ENCODE measurements at places on chromosomes 7 and 10.

DNA sequence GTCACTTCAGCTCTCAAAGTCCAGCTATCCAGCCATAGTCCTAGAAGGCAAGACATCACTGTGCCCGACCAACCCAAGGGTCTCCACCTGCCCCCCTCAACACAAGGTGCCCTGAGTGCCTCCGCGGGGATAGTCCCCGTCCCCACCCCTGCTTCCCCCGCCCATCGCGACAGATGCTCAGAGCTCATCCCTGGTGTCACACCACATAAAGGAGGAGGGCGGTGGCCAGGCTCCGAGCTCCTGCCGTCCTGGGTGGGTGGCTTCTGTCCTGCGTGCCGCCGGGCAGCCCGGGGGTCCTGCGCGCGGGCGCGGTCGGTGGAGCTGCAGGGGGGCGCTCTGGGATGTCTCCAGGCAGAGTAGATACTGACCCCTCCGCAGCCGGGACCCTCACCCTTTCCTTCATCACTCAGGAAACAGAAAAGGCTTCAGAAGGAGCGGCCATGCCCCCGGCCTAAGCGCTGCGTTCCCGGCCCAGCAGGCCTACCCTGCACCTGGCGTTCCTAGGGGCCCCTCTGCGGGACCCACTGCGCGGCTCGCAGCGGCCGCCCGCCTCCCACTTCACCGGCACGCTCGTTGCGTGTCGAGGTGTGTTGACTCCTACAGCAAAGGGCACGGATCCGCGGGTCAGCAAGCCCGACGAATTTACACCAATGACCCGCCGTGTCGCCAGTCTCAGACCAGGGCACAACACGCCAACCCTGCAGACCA, 53.4 kb downstream of the ALOX5 start:
- DNase-seq: no peak

DNA sequence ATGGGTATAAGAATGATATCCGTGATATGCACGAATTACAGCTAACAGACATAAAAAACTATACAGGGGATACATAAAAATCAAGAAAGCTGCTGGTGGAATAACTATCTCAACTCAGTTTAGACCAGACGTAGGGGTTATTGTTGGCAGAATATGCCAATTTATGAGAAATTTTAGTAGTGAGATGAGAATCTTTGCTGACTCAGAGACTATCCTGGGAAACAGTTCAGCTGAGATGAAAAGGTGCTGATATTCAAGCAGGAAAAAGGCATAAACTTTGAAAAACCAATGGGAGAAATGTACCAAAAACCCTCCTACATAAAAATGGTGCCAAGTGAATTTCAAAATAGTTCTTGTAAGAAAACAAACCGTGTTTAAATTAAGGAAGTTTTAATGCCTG, 3.3 kb downstream of the MRPS33 start:
- no peak for DNase-seq

GRCh38 chr10:98456043-98456570, 9.4 kb upstream of the HPS1 start:
- DNase-seq: no peak

- no peak for DNase-seq
Observed at GRCh38 chr10:88026031-88026430, 162.6 kb downstream of the PTEN start.

DNA sequence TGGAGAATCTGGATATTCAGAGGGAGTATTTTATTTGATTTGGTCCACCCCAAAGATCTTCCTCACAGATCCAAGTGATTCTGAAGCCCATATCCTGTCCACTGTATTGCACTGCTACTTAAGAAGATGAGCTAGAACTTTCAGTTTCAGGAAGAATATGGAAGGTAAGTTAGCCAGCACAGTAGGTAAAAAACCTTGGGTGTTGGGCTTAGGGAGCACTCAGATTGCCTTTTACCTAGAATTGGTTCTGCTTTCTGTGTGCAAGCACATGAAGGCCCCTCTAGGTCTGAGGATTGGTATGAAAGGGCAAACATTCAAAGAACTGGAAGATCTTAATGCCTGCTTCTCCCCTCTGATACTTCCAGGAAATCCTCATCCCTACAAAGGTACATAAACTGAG, 146.7 kb upstream of the COL1A2 start:
- DNase-seq: no peak

GRCh38 chr7:148930335-148930734, 46.2 kb upstream of the EZH2 start:
- no peak for DNase-seq

DNA sequence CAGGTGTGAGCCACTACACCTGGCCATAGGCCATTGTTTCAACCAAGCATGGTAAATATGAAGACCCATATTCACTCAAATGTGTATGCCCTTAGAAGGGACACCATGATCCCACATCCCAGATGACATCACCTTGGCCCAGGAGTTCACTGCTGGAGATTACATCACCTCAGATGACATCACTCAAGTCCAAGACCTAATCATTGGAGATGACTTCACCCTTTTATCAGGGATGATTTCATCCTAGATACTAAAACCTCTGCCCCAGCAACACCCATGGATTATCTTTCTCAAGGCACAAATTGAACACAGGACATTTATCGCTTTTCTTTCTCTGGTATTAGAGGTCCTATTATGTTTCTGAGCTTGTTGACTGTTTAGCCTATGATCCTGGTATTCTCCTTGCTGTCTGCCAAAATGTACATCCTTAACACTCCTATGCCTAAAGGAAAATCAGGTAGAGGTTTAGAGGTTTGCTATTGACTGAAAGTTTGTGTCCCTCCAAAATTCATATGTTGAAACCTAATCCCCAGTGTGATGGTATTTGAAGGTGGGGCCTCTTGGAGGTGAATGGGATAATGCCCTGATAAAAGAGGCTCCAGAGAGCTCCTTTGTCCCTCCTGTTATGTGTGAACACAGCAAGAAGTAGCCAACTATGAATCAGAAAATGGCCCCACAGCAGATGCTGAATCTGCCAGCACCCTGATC, 9.8 kb upstream of the CYP2C18 start:
- no peak for DNase-seq

DNA sequence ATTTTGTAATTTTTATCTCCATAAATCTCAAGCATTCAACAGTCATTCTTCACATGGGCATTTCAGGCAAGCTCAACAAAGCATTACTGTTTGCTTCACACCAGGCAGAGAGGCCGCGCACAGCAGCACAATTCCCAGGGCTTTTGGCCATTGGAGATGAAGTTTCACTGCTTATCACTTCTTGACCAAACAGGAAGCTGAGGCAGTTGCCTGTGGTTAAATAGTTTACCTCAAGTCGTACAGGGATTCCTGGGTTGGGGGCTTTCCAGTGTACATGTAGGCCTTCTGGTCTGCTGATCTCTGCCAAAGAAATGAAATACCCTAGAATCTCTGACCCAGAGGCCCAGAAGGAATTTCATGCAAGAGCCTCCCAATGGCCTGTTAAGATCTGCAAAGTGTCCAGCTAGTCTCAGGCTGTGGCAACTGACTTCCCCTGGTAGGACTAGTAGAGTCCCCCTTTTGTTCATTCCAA, 11.2 kb upstream of the PRDX3 start:
- DNase-seq: no peak

- DNase-seq: no peak
Observed at GRCh38 chr7:28808796-28809533, 149.2 kb downstream of the TRIL start.

DNA sequence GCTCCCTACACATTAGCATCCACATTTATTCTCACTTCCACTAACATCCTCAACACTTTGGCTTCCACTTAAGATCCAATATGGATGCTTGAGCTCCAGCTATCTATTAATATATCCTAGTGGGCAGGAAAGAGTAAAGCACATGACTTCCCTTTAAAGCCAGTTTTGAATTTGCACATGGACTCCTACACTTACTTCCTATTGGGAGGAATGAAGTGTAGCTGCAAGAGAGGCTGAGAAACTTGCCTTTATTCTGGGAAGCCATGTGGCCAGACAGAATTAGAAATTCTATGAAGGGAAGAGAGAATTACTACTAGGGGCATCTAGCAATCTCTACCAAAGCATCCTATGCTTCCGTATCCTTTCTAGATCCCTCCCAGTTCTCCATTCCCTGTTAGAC, 3.0 kb upstream of the TSPAN14 start:
- no peak for DNase-seq

- DNase-seq: no peak
Observed at GRCh38 chr10:61814160-61814559, 87.3 kb upstream of the ARID5B start.

- no peak for DNase-seq
Observed at GRCh38 chr10:93131986-93132385, 58.3 kb downstream of the CYP26A1 start.

DNA sequence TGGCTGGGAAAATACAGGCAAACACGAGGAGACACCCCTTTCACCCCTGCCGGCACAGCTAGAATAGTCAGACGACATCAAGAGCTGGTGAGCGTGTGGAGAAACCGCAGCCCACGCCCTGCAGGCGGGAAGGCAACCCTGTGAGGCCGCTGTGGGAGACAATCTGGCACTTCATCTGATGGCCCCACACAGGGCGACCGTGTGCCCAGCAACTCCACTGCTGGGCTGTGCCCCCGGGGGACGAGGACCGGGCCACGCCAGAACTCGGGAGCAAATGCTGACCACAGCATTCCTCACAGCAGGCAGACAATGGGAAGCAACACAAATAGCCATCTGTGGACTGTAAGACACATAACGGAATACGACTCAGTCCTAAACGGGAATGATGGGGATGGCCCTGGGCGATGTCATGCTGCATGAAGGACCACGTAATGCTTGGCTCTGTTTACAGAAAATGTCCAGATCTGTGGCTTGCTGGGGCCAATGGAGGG, 58.9 kb downstream of the CFAP46 start:
- DNase-seq: no peak

GRCh38 chr10:96337106-96337505, 21.7 kb downstream of the OPALIN start:
- no peak for DNase-seq

DNA sequence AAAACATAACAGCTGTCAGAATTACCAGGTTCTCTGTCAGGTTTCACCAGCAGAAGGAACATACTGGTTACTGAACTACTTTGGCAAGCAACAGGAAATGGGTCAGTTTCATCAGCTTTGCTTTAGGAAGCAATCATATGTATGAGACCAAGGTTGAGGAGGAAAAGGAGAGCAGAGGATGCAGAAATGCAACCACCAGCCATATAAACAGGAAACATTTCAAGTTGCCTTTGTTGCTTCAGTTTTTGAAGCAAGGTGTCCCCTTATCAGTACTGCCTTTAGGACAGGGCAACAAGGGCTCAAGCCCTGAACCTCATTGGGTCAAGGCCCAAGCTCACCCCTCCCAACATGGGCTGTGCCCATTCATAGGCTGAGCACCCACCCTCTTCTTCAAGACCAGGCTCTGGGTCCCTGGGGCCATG, 10.2 kb downstream of the HIPK2 start:
- no peak for DNase-seq

DNA sequence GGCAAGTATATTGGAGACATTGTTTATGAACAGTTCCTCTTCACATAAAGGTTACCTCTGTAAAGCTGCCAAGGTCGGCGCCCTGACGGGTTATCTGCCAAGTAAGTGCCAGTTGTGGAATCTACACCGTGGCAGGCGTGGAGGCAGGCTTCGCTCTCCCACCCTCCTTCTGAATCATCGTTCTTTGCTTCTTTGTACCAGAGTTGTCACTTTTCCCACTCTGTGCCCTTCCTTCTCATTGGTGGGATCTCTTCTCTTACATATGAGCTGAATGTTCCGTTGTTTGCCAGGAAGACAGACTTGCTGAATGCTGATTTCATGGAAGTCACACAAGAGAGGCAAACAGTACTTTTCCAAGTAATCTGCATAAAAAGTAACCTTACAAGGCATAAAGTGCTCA, 40.6 kb upstream of the PTPRZ1 start:
- DNase-seq: no peak

DNA sequence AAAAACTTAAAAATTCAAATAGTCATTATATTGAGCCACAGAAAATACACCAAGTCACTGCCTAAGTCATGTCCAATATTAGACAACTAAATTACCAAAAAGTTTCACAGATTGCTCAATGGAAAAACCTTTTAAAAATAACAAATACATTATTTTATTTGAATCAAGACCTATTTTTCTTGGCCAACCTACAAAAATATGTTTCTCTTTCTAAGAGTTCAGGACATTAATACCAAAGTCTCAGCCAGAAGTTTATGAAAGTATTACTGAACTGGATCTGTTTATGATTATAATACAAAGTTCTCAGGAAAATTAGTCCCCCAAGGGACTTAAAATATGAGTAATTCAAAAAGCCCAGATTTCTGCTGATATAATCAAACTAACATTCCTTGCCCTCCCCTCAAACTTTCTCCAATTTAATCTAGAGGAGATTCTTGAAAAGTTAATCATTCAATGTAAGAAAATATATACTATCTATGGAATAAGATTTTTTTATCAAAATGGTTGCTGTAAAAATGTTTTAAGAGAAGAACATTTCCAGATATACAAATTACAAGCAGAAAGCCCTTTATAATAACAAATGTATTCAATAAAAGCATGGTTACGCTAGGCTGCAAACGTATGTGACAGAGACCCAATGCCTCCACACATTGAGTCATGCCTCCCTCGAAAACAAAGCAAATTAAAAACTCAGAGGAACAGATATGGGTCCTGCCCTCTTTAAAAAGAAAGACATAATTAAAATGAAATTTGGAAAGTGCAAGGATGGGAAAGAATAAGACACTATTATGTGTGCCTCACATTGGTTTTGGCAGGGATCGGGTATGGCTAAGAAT, 381.6 kb downstream of the PARD3 start:
- no peak for DNase-seq

GRCh38 chr7:137895301-137896221, 48.8 kb upstream of the DGKI start:
- no peak for DNase-seq

DNA sequence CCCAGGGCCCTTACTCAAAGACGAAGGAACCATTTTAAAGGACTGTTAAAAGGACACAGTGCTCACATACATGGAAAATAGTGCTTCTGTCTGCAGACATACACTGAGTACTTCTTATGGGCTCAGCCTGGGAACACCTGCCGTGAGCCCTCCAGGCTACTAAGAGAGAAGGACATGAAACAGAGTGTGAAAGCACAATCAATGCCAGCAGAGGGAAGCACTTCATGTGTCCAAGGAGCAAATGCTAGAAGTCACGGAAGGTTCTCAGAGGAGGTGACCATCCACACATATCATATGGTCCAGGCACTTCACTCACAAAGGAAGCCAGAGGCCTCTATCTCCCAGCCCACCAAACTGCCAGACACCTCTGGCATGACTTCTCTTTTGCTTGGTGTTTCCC, 15.5 kb downstream of the ELMO1 start:
- DNase-seq: no peak

Measured in stimulated activated CD8-positive, alpha-beta memory T cell treated with anti-CD3 and anti-CD28 coated beads, Interleukin-7, amount 100 ng/mL, for 4 hours (primary cell).